ENCODE measurements at places on chromosomes 2 and 18.

DNA sequence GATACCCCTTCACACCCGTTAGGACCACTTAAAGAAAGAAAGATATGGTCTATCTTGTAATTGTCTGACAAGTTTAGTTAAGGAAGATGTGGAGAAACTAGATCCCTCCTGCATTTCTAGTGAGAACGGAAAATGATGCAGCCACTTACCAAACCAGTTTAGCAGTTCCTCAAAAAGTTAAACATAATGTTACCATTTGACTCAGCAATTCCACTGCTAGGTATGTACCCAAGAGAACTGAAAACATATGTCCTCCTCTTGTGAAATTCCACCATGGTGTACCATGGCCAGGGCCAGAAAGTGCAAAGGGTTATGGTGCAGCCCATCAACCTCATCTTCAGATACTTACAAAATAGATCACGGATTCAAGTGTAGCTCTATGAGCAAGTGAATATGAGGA is 79.0 kb upstream of the ID2 start:
- no peak for DNase-seq

DNA sequence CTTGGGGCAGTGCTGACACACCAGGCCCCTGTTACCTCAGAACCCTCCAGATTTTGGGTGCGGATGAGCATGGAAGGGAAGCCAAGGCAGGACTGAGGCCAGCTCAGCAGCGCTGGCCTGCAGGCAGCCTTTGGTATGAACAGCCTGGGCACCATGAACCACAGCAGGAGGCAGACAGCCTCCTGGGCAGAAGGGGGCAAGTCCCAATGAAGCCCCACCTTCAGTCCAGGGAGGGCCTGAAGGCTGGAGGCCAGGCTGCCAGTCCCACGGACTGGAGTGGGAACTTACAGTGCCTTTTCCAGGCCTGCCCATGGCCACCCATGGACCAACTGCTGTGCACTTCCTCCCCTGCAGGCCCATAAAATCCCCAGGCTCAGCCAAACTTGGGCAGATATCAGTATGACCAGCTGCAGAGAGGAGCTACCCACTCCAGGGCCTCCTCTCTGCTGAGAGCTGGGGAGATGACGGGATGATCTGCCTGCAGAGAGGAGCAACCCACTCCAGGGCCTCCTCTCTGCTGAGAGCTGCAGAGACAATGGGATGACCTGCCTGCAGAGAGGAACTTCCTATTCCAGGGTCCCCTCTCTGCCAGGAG is 74.7 kb downstream of the NEURL3 start:
- DNase-seq = no peak

DNA sequence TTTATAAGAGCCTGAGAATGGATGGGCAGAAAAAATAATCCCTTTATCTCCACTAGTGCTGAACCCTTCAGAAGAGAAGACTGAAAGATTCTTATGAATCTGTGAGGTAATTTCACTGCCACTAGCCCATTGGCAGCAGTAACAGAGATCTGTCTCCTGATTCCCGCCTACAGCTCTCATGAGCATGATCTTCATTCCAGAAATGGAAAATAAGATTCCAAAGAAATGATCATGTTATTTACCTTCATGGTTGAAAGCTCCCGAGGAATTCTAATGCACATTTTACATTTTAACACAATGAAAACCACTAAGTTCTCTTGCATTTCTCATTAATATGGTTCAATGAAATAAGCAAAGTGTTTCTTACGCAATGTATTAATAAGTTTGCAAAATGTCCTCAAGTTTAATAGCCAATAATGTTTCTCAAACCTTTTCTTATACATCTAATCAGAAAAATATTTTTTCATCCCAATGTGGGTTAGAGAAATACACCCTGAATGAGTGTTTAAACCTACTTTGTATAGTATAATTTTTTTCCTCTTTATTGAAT is 905.6 kb downstream of the TMEM182 start:
- no peak for DNase-seq

GRCh38 chr2:176637486-176638166 is 368.4 kb downstream of the MTX2 start:
- no peak for DNase-seq

DNA sequence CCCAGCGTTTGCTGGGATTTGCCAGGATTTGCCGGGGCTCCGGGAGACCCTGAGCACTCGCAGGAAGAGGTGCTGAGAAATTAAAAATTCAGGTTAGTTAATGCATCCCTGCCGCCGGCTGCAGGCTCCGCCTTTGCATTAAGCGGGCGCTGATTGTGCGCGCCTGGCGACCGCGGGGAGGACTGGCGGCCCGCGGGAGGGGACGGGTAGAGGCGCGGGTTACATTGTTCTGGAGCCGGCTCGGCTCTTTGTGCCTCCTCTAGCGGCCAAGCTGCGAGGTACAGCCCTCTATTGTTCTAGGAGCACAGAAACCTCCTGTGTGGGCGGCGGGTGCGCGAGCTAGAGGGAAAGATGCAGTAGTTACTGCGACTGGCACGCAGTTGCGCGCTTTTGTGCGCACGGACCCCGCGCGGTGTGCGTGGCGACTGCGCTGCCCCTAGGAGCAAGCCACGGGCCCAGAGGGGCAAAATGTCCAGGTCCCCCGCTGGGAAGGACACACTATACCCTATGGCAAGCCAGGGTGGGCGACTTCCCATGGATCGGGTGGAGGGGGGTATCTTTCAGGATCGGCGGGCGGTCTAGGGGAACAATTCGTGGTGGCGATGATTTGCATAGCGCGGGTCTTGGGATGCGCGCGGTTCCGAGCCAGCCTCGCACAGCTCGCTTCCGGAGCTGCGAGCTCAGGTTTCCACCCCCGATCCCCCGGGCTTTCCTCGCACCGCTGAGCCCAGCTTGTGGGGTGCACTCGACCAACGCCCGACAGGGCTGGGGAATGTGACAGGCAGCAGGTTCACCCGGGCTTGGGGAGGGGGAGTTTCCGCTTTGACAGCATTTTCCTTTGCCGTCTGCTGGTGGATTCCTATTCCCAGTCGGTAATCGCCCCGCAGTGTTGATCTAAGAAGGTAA is 2.8 kb downstream of the ONECUT2 start:
- peak; percentile 43 for DNase-seq

- no peak for DNase-seq
Observed at GRCh38 chr2:30708491-30709290, 98.6 kb downstream of the CAPN13 start.

- DNase-seq = no peak
Observed at GRCh38 chr2:175445281-175445680, 263.8 kb upstream of the ATP5MC3 start.

GRCh38 chr18:28002841-28003240 is 174.1 kb downstream of the CDH2 start:
- no peak for DNase-seq

GRCh38 chr2:96542357-96542977 is 5.9 kb downstream of the ARID5A start:
- no peak for DNase-seq

DNA sequence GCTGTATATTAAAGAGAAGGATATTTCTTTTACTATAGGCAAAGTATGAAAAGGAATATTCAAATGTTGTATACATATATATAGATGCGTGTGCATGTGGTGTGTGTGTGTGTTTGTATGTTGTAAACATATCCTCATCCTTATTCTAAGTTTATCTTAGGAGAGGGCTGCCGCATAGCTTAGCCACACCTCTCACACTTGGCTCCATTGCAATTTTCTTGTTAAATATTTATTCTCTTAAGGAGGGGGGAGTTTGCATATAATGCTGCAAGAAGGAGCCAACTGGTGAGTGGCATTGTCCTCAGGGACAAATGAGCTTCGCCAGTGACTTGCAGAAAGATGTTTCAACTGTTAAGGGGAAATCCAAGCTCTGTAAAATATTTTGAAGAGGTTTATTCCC is 360.1 kb upstream of the RND3 start:
- DNase-seq = no peak

DNA sequence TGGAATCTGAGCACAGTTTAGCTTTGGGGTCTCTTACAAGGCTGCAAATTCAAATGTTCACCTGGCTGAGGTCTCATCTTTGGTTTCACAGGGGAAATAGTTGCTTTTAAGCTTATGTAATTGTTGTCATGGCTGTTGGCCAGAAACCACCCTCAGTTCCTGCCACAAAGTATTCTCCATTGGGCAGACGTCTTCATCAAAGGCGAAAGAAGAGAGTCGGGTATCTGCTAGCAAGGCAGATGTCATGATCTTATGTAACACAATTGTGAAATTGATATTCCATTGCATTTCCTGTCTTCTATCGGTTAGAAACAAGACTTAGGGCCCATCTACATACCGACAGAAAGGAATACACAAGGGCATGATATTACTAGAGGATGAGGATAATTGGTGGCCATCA is 816.2 kb downstream of the MBD2 start:
- no peak for DNase-seq

- no peak for DNase-seq
Observed at GRCh38 chr2:22703286-22703920, 681.6 kb upstream of the KLHL29 start.

GRCh38 chr2:108942888-108943287 is 46.1 kb downstream of the EDAR start:
- no peak for DNase-seq

- DNase-seq = no peak
Observed at GRCh38 chr2:112321375-112322320, 46.3 kb downstream of the ZC3H6 start.

GRCh38 chr2:99140860-99141109 is 722 bp upstream of the C2orf15 start:
- no peak for DNase-seq

DNA sequence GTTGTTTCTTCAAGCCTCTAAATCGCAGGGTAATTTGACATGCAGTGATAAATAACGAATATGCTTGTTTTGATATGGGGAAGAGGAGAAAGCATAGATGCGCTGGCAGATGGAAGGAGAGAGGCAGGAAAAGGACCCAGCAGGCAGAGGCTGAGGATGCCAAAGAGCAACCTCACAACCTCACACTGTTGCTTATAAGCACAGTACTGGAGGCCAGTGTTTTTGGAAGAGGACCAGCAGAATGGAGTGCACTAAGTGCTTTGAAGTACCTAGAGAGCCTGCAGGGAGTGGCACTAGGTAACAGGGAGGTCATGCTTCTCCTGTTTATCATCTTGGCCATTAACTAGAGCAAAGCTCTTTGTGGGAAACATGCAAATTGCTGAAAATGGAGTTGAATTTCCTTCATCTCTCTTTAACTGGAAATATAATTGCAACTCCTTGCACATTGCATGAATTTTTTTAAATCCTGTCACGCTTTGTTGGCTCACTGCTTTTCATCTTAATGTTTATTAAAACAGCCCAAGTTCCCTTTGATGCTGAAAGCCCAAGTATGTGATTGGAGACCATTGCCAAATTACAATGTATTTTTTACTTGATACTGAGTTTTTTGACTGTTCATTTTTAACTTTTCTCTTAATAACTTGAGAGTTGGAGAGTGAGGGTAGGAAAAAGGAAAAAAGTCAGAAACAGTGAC is 236.4 kb downstream of the LRRTM1 start:
- no peak for DNase-seq

GRCh38 chr2:168614172-168615018 is 158.3 kb downstream of the CERS6 start:
- no peak for DNase-seq

DNA sequence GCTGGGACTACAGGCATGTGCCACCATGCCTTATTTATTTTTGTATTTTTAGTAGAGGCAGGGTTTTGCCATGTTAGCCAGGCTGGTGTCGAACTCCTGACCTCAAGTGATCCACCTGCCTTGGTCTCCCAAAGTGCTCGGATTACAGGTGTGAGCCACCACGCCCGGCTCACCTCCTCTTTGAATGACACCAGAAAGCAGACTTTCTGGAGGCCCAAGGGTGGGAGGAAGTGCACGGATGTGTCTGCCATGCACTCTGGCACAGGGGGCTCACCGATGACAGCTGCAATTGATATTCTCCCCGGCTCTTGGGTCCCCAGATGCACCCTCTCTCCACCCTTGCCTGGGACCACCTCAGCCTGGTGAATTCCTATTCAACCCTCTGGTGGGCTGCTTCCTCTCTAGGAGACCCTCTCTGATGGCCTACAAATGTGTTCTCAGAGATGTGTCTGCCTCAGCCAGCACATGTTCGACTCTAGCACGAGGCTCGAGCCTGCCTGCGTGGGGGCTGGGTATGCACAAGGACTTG is 87.3 kb downstream of the SEPTIN10 start:
- no peak for DNase-seq

DNA sequence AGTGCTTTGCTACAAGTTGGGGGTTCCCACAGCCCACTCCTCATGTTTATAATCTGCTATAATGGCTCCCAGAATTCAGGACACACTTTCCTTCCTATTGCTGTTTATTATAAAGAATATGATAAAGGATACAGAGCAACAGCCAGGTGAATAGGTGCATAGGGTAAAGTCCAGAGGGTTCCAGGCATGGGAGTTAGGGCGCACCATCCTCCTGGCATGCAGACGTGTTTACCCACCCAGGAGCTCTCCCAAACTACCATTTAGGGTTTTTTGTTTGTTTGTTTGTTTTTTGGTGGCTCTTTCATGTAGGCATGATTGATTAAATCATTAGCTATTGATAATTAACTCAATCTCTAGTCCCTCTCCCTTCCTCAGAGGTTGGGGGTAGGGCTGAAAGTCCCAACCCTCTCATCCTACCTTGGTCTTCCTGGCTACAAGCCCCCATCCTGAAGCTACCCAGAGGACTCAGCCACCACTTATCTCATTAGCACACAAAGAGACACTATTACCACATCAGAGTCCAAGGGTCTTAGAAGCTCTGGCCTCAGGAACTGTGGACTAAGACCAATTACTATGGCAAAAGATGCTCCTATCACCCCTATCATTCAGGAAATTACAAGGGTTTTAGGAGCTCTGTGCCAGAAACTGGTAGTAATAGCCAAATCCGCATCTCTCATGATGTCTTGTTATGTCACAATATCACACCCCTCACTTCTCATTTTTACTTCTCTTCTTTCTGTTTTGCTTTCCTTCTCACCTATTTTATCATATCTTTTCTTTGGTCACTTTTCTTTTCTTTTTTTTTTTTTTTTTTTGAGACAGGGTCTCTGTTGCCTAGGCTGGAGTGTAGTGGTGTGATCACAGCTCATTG is 154.9 kb upstream of the TTC39C start:
- no peak for DNase-seq

DNA sequence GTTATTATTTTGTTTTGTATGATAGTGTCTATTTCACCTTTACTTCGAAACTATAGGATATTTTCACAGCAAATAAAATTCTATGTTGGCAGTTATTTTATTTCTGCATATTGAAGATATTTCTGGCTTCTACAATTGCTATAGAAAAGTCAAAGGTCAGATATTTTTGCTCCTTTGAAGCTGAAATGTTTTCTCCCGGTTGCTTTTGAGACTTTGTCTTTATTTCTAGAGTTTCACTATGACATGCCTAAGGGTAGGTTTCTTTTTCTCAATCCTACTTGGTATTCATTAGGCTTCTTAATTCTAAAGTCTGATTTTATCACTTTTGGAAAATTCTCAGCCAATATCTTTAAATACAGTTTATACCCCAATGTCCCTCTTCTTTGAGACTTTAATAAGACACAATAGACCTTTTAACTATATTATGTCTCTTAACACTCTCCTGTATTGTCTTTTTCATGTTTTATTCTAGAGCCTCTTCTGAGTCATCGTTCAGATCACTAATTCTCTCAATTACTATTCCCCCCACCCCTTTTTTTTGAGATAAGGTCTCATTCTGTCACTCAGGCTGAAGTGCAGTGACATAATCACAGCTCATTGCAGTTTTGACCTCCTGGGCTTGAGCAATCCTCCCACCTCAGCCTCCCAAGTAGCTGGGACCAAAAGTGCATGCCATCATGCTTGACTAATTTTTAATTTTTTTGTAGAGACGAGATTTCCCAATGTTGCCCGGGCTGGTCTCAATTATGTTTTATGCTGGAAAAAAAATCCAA is 50.5 kb downstream of the USP37 start:
- DNase-seq = no peak

GRCh38 chr2:95734976-95735890 is 143.4 kb downstream of the TRIM43 start:
- peak; percentile 1 for DNase-seq

Data from midbrain (tissue), 1 donor.